Natural killer cell treated with Interleukin-12 subunit alpha and Interleukin-12 subunit beta and Interleukin-15 and Interleukin-18, amount 100 ng/mL, for 72 hours (primary cell): ENCODE measurements at places on chromosomes 7 and 10. TPM values are rescaled to one million over a fixed set of nuclear protein-coding genes. Genes with fewer than 3 reads are reported as not detected.

HOXA10 gene
- total RNA-seq = 1.3 TPM

OR2A12 gene
- total RNA-seq = not detected

XRCC2 gene
- 10.1 TPM for total RNA-seq

PTER gene
- total RNA-seq = 15.9 TPM

- no peak for DNase-seq
These were observed 47.5 kb downstream of the CARD11 start for GRCh38 chr7:2996141-2996540.

DNA sequence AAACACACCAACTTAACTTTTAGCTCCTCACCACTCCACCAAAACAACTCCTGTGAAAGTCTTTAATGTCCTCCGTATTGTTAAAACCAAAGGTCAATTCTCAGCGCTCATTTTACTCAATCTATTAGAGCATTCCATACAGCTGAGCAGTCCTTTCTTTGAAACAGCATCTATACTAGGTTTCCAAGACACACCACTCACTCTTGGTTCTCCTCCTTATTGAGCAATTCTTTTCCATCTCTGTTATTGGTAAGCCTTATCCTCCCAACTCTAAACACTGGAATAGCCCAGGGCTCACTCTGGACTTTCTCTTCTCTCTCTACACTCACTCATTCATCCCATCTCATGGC, 34.9 kb downstream of the COA1 start:
- no peak for DNase-seq

DNA sequence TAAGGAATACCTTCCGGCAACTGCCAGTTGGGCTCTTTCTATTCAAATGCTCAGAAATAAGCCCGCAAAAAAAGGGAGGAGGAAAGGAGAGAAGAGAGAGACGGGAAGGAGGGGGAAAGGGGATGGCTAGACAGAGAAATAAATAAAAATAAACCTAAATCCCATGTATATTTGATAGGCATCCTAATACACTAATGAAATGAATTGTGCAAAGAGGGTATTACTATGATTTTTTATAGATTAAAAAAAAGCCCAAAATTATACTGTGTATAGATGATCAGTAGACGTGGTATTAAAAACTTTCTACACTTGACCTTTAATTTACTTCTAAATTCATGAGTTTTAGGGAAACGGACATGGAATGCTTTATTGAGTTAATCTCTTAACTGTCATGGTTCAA, 89.9 kb downstream of the HBP1 start:
- no peak for DNase-seq

GRCh38 chr10:63491588-63492316, 26.0 kb upstream of the JMJD1C start:
- DNase-seq = no peak

DNA sequence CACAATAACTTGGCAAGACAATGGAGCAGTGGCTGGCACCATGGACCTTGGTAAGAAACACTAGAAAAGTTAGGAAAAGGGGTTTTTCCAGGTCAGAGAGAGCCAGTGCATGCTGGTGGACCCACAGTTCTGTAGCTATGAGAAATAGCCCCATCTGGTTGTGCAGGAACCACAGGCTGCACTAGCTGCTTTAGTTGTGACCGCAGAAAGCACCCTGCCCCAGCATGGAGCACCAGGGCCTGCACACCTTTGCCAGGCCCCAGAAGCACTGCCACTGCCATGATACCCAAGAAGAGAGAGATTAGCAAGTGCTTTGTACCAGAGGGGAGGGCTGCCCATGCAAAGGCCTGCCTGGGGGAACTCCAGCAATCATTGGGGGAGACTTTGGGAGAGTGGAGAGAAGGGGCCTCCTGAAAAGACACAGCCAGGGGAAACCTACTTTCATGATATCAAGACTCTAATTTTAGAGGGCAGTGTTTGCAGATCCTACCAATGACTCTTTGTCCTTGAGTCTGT, 256.1 kb upstream of the C7orf33 start:
- no peak for DNase-seq

- DNase-seq = no peak
These were observed 140.0 kb upstream of the PHYHIPL start for GRCh38 chr10:59036311-59037017.

FAM131B gene
- total RNA-seq = 2.9 TPM

FEZF1 gene
- not detected for total RNA-seq

DNA sequence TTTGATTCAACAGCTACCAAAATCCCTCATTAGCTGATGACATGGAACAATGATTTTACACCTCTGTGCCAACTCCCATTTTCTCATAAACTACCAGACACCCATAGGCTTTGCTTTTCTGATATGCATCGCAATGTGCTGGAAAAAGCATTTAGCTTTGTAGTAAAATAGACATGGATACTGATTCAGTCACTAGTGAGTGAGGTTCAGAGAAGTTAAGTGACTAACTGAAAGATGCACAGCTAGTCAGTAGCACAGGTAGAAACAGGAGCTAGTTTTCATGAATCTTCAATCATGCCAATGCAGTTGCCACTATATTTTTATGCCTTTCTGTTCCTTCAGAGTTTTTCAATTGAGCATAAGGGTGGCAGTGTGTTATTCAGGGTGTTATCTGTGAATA, 38.7 kb downstream of the PRKG1 start:
- DNase-seq = no peak

NEUROD6 gene
- not detected for total RNA-seq

DNA sequence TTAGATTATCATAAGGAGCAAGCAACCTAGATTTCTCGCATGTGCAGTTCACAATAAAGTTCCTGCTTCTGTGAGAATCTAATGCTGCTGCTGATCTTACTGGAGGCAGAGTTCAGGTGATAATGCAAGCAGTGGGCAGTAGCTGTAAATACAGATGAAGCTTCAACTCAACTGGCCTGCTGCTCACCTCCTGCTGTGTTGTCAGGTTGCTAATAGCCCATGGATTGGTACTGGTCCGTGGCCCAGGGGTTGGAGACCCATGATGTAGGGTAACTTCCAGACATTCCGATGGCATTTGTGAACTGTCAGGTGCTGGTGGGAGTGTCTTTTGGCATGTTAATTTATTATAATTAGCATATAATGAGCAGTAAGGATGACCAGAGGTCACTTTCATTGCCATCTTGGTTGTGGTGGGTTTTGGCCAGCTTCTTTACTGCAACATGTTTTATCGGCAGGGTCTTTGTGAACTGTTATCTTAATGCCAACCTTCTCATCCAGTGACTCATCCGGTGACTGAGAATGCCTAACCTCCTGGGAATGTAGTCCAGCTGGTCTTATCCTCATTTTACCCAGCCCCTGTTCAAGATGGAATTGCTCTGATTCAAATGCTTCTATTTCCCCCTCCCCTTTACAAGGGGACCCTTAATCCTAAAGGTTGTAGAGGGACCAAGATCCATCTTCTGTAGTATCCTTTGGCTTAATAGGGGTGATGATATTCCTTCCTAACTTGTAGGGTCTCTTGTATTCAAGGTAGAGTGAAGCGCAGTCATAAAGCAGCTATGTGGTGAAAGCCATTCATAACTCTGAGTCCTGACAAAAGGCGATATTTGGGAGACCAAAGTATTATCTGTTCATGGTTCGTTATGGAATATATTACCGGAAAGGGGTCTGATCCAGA, 165.8 kb downstream of the CCSER2 start:
- DNase-seq = no peak

DNA sequence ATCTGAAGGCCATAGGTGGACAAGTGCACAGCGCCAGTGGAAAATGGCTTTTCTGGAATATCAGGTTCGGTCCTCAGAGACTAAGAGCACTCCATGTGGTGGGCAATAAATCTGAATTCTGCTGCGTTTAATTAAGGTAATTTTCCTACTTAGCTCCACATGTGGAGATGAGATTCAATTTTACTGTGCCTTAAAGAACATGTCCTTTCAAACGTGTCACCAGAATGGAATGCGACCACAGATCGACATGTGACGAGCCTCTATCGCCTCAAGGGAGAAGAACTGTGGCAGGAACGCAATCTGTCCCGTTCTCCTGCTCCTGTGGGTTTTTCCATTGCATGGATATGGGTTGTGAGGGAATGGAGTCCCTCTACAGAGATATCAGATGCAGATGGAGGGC, 205.3 kb upstream of the ZNF32 start:
- no peak for DNase-seq

DNA sequence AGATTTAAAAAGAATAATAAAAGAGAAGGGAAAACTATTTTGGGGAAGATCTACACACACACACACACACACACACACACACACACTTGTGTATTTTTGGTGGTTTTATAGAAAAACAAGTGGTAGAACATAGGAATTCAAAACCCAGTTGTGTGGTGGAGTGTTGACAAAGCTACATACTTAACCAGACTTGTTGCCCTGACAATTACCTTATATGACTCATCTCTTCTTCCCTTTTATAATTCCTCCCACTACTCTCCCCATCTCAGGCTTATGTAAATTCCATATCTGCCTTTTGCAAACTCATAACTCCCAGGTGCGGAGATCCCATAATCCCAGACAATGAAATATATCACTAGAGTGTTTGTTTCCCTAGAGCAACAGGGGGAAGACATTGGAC, 873.7 kb downstream of the NXPH1 start:
- no peak for DNase-seq

- DNase-seq = no peak
These were observed 6.2 kb downstream of the SLC18A2 start for GRCh38 chr10:117246997-117247671.

DNA sequence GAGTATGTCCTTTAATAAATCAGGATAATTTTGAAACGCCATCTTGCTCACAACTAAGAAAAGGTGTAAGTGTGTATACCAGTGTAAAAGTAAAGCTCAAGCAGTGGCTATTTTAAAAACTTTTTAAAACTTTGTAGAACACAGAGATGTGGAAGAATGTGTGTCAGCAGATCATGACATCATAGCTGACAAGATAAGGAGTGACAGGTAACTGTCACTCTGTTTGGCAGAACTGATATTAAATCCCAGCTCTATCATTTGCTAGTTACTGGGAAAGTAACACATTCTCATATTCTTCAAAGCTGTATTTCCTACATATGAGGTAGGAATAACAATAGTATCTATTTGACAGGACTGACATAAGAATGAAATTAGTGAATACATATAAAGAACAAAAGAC, 63.9 kb upstream of the RNF148 start:
- DNase-seq = no peak

GRCh38 chr7:29288181-29289091, 93.9 kb downstream of the CHN2 start:
- DNase-seq = no peak

GRCh38 chr7:101832685-101833375, 15.4 kb downstream of the CUX1 start:
- no peak for DNase-seq

SYCE1 gene
- total RNA-seq = not detected

DNA sequence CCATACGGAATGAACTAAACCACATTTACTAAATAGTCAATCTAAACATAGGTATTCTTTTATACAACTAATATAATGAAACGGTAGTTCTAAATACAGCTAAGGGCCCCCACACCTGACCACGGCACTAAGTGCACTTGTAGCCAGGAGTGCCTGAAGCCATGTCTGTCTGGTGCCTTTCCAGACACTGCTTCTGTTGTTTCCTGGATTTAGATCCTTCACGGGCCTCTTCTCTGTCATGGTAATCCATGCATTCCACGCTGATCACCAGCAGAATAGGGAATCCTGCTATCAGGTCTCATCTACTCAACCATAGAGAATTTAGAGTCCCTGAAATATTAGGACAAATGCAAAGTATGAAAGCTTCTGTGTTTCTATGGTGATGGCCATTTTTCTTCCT, 37.8 kb downstream of the OSBPL3 start:
- DNase-seq = no peak

IFIT5 gene
- 5.2 TPM for total RNA-seq

GATA3 gene
- 10.9 TPM for total RNA-seq

DNA sequence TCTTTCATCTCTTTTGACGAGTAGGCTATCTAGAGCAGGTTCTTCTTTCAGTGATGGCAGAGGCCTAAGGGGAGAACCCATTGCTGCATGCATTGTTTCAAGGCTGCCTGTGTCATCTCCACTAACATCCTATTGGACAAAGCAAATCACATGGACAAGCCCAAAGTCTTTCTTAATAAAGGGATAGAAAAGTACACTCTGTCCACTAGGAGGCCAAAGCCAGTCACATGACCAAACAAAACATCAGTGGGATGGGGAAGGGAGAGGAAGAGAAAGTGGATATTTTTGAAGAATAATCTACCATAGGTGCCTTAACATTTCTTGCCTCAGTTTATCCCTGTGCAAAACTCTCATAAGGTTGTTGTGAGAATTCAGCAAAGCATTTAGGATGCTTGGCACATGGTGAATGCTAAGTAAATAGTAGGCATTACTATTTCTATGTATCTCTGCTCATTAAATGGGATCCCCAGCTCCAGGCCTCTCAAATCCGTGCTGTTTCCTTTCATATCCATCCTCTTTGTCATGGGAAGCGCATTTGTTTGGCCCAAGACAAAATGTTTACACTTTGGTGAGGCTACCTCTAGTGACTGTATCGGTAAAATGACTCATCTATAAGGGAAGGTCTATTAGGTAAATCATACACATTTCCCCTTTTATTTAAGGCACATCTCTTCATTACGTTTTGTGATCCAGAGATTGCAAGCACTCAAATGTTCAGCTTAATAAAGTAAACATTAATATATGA, 16.7 kb upstream of the CADPS2 start:
- DNase-seq = no peak

PKD2L1 gene
- not detected for total RNA-seq

- DNase-seq = no peak
These were observed at the start of gene MYH16 for GRCh38 chr7:99272476-99273045. Gene MYH16 (plus strand): TSS chr7:99272839.

- no peak for DNase-seq
These were observed 268.2 kb downstream of the PTEN start for GRCh38 chr10:88131511-88132139.

PIK3AP1 gene
- total RNA-seq = 383 TPM
